ENCODE measurements at places on chromosomes 11 and 22.

GRCh38 chr22:39655831-39656230 lies 85.3 kb downstream of the CACNA1I start:
- DNase-seq = no peak

DNA sequence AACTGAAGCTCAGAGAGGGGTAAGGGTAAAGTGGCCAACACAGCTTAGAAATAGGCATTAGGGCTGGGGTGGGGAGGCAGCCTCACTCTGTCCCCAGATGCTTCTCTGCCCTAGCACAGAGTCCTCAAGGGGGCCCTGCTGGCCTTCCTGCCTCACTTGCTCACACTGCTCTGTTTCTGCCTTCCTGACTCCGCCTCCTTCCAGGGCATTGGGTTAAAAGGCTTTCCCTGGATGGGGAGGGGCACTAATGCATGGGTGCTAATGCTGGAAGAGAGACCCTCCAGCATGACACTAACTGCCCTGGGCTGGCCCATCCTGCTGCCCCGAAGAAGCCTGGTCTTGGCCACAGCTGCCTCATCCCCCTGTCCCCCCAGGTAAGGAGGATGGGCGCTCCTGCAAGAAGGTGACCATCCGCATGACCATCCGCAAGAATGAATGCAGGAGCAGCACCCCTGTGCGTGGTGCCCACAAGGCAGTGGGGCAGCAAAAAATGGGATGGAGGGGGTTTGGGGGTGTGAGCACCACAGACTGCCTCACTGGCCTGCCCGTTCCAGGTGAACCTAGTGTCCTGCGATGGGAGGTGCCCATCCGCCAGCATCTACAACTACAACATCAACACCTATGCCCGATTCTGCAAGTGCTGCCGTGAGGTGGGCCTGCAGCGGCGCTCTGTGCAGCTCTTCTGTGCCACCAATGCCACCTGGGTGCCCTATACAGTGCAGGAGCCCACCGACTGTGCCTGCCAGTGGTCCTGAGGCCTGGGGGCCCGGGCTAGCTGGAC lies 74.0 kb upstream of the MYOD1 start:
- no peak for DNase-seq

GRCh38 chr11:64658265-64658664 lies 64.7 kb downstream of the NRXN2 start:
- no peak for DNase-seq

DNA sequence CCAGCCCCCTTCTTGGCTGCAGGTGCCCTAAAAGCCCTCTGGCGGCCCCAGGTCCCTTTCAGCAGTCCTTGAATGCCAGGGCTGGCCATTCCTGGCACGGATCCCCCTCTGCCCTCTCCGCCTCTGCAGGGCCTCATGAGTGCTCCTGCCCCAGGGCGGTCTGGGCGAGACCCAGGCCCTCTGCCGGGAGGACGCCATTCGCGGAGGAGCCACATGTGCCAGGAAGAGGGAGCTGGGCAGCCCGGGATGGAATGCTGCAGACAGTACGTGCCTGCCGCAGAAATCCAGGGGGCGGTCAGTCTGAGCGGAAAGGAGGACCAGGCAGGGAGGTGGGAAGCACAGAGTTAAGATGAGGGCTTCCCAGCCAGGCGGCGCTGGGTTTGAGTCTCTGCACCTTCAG lies 2.8 kb downstream of the CABP7 start:
- no peak for DNase-seq

Measured in RWPE2 (cell line).